Suprapubic skin (tissue), 4 donors: ENCODE measurements at places on chromosomes 2 and 18.

- DNase-seq: no peak
Measured at GRCh38 chr18:57767259-57768050, 35.7 kb downstream of the ATP8B1 start.

DNA sequence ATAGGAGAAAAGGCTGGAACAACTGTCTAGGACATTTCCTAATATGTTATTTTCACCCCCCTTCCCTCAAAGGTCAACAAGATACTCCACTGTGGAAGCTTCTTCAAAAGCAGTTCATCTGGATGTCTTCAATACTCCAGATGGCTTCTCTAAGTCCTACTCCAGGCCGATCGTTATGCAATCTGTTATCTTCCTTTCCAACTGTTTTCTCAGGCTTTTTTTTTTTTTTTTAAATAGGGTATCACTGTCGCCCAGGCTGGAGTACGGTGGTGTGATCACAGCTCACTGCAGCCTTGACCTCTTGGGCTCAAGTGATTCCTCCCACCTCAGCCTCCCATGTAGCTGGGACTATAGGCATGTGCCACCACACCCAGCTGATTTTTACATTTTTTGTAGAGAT is 26.3 kb downstream of the ATP8B1 start:
- DNase-seq: no peak

GRCh38 chr2:151729837-151730236 is 4.4 kb downstream of the NEB start:
- no peak for DNase-seq

- no peak for DNase-seq
Measured at GRCh38 chr2:27739058-27739373, 32.5 kb upstream of the MRPL33 start.

- DNase-seq: no peak
Measured at GRCh38 chr2:102442967-102443828, 20.2 kb downstream of the IL18RAP start.

- no peak for DNase-seq
Measured at GRCh38 chr2:11388262-11389051, 44.0 kb upstream of the ROCK2 start.
